ENCODE measurements at places on chromosomes 2 and 18.

DNA sequence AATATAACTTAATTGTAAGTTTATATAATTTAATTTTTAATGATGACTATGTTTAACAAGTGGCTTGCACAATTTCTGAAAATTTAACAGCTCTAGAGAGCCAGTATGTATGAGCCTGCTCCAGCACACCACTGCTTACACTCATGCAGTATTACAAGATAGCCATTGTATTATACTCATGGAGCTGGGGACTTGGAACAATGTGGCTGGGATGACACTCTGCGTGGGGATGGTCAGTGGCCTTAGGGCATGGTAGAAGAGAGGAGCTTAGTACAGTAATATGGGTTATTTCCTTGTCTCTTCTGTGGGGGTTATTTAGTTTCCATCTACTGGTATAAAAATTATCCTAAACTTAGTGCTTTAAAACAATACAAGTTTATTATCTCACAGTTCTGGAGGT lies 105.1 kb upstream of the STON1 start:
- no peak for DNase-seq

DNA sequence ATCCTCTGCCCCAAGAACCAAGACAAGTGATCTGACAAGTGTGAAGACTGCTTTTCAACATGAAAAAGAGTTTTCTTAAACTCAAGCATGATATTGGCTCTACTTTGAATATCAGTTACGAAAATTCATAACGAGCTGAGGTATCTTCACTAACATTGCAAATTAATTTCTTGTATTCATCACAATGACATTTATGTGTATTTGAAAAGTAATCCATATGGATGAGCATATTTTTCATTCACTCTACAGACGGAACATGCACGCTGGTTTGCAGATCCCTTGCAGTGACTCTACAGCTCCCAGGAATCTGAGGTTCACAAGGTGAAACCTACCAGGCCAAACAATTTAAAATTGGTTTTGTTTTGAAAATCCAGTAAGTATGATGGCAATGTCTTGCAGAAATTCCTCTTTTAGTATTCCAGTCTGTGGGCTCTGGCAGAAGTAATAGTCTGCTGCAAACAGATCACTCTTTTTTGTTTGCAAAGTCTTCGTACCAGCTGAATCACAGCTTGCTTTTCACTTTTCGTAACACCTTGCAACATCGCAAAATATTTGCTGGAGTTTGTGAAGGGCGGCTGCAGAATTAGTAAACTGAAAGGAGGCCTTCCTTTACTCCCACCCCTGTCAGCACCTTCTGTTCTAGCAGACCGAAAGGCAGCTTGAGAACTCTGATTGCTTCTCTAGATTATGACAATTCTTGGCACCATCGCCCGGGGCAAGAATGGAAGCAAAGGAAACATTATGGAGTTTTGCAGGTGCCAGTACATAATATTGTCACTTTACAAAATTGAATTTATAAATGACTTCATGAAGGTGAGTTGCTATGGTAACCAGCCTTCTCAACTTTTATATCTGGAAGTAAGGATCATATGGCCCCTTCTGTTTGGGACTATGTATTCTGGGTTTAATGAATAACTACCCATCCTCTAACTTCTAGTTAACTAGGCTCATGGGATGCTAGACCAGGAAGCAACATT lies 168.7 kb downstream of the TMEM247 start:
- DNase-seq = no peak

GRCh38 chr2:218893349-218894150 lies 12.9 kb downstream of the WNT10A start:
- DNase-seq = no peak

- no peak for DNase-seq
Observed at GRCh38 chr2:68418855-68419254, 48.2 kb downstream of the FBXO48 start.

DNA sequence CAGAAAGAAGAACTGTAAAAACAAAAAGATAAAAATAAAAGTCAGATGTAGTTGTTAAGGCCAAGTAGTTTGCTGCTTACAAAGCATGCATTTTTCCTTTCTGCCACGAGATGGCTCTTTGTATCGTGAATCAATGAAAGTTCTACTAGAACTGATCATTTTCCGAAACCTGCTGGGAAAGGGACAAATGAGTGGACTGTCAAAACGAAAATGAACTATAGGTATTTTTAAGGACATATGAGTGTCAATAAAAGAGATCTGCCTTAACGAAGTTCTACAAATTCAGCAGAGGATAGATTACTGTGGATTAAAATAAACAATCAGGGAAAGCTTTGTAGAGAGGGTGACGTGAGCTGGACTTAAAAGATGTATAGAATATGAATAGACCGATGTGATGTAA lies 15.0 kb upstream of the ELOA2 start:
- DNase-seq = peak; percentile 10

GRCh38 chr18:10367836-10368235 lies 86.6 kb upstream of the APCDD1 start:
- DNase-seq = no peak

- DNase-seq = no peak
Observed at GRCh38 chr2:216717491-216717901, 22.1 kb upstream of the IGFBP5 start.

- no peak for DNase-seq
Observed at GRCh38 chr2:202290970-202291369, 25.4 kb downstream of the NOP58 start.

DNA sequence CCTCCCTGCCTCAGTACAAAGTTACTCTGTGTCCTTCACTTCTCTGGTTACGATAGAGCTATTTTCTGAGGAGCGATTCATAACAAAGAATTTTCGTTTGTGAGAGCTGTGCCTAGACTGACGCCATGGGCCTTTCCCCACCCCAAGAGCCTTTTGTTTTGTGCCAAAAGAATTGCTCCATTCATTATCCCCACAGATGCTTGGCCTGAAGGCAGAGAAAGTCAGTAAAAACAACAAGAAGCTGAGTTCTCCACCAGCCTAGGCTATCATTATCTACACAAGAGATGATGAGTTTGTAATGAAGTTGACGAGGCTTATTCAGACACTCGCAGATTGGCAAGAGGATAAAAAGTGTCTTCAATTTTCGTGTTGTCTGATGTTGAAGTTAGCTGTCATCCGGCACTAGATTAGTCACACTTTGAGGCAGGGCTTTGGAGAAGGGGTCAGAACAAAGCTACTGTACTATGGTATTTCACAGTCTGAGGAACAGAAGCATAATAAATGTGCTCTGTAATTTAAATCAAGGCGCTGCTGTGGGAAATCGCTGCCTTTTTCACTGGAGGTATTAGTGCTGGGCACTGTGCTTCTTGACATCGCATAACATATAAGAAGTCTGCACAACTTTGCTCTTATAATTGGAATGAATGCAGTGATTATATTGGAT lies 278.4 kb upstream of the FIGN start:
- DNase-seq = no peak

DNA sequence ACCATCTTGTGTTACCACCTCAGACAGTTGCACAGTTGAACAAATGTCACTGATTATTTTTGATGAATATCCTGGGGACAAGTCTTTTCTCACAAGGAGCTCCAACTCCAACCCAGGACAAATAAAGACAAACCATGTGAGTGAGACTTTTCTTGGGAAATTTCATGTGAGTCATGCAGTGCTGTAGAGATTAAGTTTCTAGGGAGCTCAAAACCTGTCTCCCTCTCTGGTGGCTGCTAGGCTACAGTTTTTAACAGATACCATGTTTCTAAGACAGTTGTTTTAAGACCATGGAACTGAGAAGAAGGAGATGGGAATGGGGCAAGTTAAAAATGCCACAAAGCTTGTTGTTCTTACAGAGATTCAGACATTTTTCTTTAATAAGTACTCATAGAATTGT lies 255.5 kb downstream of the RIT2 start:
- DNase-seq = no peak

- DNase-seq = no peak
Observed at GRCh38 chr2:224062481-224063297, 23.6 kb upstream of the SERPINE2 start.

DNA sequence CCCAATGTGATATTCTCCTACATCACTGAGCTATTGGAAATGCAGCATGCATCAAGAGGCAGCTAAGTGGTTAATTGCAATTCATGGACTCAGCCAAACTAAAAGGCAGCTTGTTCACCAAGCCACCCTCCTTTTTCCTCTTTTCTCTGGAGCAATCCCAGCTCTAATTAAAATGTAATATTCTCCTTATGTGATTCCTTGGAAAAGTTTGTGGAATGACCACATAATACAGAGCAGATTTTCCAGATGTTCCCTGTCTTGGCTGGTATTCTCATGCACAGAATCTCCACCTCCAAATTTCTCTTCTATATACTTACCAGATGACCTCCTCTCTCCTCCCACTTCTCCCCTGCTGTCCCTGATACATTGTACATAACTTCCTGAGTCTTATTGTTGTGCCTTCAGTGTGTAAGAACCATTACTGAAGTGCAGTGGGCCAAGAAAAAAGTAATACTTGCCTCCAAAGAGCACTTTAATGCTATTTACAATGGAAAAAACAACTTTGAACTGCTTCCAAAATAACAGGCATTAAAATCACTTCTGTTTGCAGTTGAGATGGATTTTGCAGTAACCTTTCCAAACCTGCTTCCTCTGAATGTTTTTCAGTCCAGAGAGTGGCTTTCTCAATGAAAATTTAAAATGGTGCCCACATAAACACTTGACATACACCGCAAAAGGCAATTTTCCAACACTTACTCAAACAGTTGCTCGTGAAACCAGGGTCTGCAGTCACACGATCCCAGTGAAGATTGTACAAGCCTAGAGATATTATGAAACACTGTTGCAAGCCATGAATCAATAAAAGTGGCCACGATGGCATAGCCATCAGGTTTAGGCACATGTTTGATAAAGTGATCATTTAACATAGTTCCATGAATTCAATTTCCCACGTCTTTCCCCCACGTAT lies 258.0 kb downstream of the MTX2 start:
- DNase-seq = no peak

GRCh38 chr2:223997938-223998337 lies 40.7 kb downstream of the MRPL44 start:
- no peak for DNase-seq

GRCh38 chr2:163551616-163552373 lies 184.0 kb downstream of the FIGN start:
- peak; percentile 3 for DNase-seq

DNA sequence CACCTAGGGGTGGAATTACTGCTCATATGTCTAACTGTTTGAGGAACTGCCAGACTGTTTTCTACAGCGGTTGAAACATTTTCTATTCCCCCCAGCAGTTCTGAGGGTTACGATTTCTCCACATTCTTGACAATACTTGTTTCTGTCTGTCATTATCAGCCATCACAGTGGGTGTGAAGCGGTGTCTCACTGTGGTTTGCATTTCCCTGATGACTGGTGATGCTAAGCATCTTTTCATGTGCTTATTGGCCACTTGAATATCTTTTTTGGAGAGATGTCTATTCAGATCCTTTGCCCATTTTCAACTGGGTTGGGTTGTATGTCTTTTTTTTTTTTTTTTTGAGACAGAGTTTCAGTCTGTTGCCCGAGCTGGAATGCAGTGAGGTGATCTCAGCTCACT lies 63.0 kb downstream of the ADNP2 start:
- DNase-seq = no peak
